ENCODE measurements at places on chromosomes 3 and 15.

DNA sequence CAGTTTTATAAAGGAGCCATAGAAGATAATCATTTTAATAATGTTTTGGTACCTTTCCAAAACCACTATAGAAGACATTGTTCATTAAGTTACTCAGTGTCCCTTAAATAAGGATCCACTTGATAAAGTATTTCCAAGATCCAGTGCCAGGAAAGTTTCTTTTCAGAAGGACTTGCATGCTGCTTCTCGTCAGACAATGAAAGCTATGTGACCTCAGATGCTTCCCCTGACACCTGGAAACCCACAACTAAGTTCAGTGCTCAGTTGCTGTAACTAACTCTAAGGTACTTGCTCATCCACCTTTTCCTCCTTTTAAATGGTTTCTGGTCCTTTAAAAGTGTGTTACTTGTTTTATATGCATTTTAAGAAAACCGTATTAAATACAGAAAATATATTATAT, 7.3 kb downstream of the SSR3 start:
- DNase-seq = no peak

- DNase-seq = no peak
Measured at GRCh38 chr15:48548455-48548854, 97.1 kb downstream of the FBN1 start.

GRCh38 chr3:106068795-106069194, 200.0 kb upstream of the CBLB start:
- no peak for DNase-seq

DNA sequence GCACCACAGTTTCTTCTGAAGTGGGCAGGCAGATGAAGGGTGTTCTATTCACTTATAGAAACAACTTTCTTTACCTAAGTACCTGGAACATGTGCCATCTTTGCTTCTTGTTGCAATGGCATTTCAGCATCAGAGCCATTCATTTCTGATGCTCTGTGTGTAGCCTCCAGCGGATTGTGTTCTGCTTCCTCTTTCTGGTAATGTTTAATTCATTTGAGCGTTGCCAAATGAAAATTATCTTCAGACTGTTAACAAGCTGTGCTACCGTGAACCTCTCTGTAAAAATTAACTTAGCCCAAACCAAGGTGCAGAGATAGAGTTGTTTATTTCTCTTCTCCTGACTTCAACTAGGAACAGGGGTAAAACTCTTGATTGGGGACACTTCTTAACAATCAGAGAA, 302.0 kb downstream of the EDEM1 start:
- no peak for DNase-seq

GRCh38 chr15:69138963-69139362, 21.5 kb upstream of the GLCE start:
- DNase-seq = no peak

- DNase-seq = no peak
Measured at GRCh38 chr15:96334705-96335410, 4.4 kb downstream of the NR2F2 start.

DNA sequence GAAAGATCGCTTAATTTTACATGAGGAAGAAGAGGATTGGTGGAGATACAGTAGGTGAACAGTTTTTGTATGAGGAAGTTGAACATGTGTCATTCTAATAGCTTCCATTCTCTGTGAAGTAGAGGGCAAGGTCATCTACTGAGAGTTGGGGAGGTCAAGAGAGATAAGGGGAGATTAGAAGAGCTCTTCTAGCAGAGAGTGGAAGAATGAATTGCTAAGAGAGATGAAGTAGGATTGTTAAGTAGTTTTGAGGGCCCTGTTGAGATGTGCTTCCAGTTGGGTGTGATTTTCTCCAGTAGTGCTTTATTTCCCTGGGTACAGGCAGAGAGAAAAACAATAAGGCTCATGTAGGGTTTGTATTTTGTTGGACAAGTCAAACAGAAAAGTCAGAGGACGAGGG, 5.2 kb downstream of the OPA1 start:
- no peak for DNase-seq

DNA sequence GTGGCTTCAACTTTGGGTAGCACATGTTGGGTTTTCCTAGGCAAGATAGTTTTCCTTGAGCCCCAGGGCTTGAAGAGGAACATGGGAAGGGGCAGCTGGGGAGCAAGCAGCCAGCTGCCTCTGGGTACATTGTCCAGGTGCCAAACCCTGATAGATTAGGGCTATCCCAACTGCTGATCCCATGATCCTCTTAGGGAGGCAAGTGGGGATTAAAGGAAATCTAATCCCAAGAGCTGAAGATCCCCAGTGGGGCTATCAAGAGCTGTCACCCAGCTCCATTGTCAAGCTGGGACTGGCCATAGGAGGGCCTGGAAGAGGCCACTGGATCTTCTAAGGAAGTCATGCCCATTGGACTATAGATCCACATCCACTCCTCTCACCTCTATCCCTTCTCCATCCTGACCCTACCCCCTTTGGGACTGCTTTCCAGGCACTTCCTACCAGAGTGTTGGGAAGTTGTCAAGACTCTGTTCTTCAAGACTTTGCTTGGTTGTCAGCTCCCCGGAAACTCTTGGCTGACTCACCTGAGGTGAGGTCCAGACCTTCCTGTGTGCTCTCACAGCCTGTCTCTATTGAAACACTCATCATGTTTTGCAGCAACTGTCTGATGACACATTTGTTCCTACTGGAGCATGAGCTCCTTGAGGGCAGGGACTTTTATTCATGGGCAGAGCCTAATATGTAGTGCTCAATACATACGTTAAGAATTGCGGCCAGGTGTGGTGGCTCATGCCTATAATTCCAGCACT, 5.9 kb downstream of the CAMK2N2 start:
- no peak for DNase-seq

- DNase-seq = no peak
Measured at GRCh38 chr15:38682861-38683260, 118.2 kb upstream of the RASGRP1 start.

DNA sequence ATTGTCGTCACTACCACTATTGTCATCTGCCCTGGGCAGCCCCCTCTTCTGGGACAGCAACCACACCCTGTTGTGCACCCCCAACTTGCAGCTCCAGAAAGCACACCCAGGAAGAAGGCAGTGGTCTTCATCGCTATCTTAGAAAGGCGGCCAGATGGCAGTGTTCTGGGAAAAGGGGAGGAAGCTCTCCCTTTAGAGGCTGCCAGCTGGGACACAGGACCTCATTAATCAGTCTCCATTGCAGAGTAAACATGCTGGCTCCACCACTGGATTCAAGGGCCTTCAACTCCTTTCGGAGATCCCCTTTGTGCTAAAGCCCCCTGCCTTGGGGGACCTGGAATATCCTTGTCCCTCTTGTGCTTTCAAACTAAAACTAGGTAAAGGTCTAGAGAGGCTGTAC, 199.3 kb upstream of the LINGO1 start:
- no peak for DNase-seq

Measured in NCI-H2107 (cell line).